Femur (tissue), 1 donor: ENCODE measurements at places on chromosomes 16 and 17.

DNA sequence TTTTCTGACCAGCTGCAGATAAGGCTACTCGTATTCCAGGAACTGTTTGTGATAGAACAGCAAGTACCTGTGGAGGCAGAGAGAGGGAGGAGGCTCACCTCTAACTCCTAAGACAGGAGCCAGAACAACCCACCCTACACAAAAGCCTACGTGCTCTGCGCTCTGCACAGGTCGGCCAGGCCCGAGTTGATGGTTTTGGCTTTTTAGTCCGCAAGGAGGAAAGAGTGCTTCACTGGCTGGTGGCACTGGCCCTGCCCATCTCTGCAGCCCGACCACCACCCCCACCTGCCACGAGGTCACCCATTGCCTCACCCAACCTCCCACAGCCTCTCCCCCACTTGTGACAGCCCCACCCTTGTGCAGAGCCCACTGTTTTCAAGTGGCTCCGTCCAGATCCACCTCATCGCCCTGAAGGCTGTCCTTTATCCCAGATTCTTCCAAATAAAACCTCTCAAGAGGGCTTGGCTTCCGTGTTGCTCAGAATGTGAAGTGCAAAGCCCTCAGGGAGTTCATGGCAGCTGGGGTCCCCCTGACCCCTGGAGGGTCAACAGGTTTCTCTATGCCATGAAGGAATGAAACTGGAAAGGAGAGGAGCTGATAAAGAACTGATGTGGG lies 39.7 kb downstream of the USP22 start:
- no peak for DNase-seq

DNA sequence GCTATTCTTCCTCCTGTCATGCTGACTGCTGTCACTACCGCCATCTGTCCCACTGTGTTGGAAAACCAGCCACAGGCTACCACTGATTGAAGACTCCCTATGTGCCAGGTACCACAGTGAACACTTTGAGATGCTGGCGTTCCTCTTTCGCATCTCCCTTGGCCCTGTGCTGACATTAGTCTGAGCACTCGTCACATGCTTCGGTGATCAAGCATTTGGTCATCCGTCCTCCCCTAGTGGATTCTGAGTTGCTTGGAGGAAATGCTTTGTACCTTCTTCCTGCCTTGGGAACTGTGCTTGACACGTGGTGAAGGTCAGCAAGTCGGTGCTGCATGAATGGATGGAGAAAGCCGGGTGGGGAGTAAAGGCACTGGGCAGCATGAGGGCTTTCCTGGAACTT lies 260.1 kb downstream of the SNX29 start:
- no peak for DNase-seq

- DNase-seq, result no peak
Observed at GRCh38 chr17:13743906-13744305, 142.2 kb upstream of the HS3ST3A1 start.

GRCh38 chr16:19898924-19899604 lies 14.4 kb upstream of the GPRC5B start:
- no peak for DNase-seq

DNA sequence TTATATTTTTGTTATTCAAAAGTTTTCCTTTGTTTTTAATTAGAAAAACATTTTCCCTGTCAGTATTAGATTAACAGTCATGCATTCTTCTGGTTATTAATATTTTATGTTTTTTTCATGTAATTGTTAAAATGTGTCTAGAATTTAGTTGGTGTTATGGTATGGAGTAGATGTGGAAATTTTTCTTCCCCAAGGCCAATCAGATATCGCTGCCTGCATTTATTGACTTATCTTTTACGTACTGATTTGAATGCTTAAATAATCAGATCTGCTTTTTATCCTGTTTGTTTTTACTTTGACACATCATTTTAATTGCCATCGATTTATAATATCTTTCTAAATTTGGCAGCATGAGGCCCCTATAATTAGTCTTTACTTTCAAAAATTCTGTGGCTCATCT lies 13.6 kb downstream of the FTO start:
- DNase-seq, result no peak

- no peak for DNase-seq
Observed at GRCh38 chr17:9999919-10000695, 95.0 kb upstream of the RCVRN start.

- no peak for DNase-seq
Observed at GRCh38 chr16:80997139-80997798, 9.4 kb downstream of the CMC2 start.

DNA sequence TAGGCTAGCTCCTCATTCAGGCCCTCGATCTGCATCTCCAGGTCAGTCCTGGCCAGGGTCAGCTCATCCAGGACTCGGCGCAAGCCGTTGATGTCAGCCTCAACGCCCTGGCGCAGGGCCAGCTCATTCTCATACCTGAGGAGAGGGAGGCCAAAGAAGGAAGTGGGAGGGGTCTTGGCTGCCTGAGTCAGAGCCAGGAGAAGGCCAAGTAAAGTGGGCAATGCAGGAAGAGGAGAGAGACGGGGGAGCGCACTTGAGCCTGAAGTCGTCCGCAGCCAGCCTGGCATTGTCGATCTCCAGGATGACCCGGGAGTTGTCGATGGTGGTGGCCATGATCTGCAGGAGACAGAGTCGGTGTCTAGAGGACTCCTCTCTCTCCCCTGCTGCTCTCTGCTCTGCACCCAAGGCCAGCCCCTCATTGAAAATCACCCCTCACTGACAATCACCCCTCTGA lies 1.8 kb downstream of the KRT15 start:
- DNase-seq, result no peak

GRCh38 chr16:71711789-71712188 lies 12.7 kb downstream of the PHLPP2 start:
- DNase-seq, result no peak

DNA sequence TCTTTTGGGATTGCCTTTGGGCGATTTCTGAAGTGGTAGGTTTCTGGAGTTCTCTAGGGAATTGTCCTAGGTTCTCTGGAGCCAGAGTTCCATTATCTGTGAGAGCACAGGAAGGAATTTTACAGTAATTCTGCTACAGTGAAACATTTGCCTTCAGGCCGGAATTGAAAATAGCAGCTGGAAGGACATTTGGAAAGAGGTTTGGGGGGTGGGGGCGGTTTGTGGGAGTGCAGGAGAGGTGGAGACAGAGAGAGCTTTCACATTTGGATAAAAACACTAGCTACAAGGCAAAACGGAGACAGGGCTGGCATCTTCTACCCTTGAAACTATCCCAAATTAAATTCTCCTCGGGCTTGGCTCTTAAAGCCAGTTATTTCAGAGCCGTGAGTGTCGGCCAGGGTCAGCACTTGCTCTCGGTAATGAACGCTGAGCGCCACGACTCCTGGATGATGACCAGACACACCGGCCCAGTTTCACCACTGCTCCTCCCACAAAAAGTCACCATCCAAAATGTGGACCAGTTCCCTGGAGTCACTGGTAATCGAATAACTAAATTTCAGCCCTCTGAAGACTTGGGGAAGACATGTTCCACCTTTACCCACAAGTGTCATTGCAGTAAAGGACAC lies 67.7 kb upstream of the TANC2 start:
- DNase-seq, result peak; percentile 82

- DNase-seq, result no peak
Observed at GRCh38 chr16:27175888-27176287, 27.4 kb upstream of the KDM8 start.

GRCh38 chr17:33079201-33079600 lies 87.6 kb downstream of the SPACA3 start:
- DNase-seq, result no peak

DNA sequence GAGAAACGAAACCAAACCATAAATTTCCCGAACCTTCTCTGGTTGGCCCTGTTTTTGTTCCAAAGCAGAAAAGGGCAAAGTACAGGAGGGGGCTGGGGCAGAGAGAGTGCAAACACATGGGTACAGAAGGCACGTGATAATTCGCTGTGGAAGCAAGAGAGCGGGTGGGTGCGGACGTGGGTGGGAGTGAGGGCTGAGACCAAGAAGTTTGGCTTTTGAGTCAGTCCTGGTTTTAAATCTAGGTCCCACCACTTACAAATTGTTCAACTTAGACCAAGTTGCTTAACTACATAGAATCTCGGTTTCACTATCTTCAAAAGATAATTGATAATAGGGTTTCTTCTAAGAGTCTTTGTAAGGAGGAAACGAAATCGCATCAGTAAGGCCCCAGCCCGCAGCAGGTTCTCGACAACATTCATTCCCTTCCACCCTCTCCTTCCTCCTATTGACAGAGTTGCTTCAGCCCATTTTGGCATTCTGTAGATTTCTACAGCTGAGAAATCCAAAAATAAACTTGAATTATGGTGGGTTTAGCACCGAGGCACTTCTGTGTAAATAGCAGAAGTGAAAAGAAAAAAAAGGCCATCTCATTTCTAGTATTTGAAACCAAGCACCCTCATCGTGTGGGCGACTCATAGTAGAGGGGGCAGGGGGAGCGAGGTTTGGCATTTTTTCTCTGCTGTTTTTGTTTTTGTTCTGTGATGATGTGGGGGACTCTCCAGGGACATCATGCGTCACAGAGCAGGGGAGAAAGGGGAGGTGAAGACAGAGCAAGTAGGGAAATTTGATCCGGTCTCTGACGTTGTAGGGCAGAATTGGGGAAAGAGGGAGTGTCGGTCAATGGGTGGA lies 33.6 kb upstream of the CCR7 start:
- DNase-seq, result no peak

GRCh38 chr17:66397486-66397885 lies 95.1 kb downstream of the PRKCA start:
- no peak for DNase-seq

- DNase-seq, result no peak
Observed at GRCh38 chr17:19641687-19642372, 6.7 kb upstream of the ALDH3A2 start.
